ENCODE measurements at places on chromosomes 13 and 19.

GRCh38 chr13:24184265-24184841, 23.8 kb downstream of the SPATA13 start:
- no peak for DNase-seq

DNA sequence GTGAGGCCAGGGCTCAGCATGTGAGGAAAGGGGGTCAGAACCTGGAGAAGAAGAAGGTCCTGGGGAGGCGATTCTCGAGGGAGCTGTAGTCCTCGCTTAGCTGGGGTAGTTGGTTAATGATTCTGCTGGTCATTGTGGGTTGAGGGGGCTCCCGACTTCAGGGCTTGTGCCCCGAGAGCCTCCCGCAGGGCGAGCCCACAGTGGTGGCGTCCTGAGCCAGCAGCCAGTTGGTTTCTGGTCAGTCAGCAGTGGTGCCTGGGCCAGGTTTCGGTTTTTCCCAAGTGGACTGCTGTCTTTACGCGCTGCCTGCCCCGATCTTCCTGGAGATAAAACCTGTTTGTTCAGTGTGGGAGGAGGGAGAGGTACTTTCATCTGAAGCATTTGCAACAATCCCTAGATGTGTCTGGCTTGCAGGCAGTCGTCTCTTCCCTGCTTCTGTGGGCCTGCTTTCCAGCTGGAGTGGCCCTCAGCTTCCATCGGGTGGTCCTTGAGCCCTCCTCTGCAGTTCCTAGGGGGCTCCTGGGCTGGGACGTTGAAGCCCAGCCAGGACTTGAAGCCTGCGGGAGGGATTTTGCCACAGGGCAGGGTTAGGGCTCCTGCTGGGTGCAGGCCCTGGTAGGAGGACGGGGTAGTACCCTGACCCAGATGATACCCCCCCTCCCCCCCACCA, 3.2 kb downstream of the PTBP1 start:
- peak; percentile 17 for DNase-seq

GRCh38 chr19:10701955-10702525, 801 bp downstream of the QTRT1 start:
- no peak for DNase-seq

DNA sequence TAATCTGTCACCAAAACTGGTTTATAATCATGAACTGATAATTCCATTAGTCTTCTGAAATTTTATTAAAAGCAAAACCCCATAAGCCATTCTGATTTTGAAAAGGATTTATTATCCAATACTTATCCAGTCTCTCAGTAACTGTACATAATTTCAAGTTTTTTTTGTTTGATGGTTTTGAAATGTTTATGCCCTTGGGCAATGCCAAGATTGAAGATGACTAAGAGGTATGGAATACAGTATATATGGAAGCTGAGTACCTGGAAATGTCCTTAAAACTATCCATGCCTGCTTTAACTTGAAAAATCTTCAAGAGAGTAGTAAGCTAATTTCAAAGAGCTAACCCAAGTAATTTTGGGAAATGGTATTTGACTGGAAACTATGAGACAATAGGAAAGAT, 1.8 kb upstream of the NEK5 start:
- no peak for DNase-seq

DNA sequence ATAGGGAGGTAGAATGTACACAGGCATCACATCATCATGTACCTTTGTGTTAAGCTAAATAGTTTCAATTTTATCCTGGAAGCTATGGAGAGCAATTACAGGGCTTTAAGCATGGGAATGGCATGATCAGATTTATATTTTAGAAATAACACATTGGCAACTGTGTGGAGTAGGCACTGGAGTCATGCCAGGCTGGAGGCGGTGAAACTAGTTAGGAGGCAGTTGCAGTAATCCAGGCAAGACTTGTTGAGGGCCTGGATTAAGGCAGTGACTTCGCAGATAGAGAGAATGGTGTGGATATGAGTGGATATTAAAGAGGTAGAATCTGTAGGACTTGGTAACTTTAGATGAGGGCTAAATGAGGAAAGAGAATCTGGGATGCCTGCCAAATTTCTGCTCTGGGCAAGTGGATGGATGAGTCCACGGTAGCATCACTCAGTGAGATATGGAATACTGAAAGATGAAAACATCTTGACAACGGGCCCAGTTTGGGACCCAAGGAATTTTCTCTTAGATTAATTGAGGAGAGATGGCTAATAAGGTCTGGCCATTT, 506.2 kb downstream of the FGF9 start:
- DNase-seq = no peak

DNA sequence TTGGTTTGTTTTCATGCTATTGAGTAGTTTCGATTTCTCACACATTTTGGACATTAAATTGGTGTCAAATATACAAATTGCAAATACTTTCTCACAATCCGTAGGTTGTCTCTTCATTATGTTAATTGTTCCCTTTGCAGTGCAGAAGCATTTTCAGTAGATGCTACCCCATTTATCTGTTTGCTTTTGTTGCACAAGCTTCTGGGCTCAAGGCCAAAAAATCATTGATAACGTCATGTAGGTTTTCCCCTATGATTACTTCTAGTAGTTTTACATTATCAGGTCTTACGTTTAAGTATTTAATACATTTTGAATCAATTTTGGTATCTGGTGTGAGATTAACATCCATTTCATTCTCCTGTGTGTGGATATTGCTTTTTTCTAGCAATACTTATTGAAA, 14.0 kb upstream of the ZNF347 start:
- no peak for DNase-seq

DNA sequence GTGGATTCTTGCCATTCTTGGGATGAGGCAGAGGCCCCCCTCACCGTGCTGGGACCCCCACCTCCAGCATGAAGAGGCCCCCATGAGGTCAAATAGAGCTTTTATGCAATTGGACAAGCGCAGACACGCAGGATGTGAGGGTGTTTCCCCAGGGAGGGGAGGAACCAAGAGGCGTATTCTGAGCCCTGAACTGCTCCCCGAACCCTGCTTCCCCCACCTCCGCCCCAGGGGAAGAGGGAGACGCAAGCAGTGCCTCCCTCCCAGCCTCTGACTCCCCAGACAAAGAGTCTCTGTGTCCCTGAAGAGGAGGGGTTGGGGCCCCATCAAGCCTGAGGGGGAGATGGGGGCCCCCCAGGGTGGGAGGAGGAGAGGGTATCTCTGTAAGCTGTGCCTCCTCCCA, 1.3 kb upstream of the RDH8 start:
- no peak for DNase-seq

DNA sequence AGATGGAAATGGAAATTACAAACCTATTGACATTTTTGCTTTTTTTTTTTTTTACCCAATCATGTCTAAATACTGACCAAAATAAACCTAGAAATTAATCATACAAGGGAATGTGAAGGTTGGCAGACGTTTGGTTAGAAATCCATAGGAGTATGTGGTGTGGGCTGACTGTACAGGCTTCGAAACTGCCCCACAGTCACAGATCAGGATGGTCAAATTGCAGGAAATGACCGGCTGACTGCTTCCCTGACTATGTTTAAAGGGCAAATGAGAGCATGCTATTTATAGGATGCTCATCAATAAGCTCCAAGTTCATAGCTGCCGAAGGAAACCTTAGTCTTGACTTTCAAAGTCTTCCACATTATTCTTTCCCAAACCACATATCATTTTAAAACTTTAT, 118.4 kb downstream of the COG6 start:
- no peak for DNase-seq

GRCh38 chr13:58119351-58119750, 487.8 kb downstream of the PCDH17 start:
- DNase-seq = no peak

DNA sequence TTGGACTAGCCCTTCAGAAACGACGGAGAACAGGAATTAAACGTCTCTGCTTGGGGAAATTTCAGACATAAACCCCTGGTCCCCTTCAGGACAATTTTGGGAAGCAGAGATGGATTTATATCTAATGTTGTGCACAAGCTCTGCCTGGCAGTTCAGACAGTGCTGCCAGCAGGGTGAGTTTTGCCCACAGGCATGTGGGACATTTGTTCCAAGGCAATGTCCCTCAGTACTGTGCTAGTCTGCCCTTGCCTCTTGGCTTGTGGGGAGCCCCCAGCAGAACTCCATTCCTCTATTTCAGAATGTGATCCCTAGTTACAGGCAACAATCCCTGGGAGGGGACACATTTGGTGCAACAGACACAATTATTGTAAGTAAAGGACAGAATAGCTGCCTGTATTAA, 76.5 kb upstream of the GPR12 start:
- DNase-seq = no peak

DNA sequence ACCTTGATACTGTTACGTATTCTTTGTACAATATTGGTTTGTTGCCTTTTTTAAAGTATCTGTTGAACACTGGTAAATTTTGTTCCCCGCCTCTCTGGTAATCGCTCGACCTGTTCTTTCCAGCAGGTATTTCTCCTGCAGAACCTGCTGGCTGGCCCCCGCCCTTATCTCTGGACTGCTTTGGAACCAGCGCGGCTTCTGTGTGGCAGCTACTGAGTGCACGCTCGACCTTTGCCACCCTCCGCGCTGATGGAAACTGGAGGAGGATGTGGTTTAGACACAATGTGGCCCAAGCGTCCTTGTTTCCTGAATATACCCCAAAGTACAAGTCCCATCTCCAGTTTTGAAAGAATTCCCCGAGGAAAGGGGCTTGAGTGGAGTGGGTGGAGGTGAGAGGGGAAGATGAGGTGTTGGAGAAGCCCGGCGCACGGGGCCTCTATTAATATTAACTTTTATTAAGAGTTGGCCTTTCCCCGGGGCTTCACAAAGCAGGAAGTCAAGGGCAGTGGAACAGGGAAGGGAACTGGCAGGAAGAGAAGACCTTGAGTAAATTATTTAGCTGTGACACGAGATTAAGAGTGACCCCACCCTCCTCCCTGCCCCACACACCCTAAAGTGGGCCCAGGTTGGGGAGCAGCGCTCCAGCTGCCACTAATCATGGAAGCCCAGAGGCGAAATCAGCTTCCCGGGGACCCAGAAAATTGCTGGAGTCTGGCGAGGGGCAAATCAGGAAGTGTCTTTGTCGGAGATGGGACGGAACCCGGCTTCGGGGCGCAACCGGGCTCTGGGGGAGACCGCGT, 16.0 kb downstream of the CDX2 start:
- DNase-seq = no peak

DNA sequence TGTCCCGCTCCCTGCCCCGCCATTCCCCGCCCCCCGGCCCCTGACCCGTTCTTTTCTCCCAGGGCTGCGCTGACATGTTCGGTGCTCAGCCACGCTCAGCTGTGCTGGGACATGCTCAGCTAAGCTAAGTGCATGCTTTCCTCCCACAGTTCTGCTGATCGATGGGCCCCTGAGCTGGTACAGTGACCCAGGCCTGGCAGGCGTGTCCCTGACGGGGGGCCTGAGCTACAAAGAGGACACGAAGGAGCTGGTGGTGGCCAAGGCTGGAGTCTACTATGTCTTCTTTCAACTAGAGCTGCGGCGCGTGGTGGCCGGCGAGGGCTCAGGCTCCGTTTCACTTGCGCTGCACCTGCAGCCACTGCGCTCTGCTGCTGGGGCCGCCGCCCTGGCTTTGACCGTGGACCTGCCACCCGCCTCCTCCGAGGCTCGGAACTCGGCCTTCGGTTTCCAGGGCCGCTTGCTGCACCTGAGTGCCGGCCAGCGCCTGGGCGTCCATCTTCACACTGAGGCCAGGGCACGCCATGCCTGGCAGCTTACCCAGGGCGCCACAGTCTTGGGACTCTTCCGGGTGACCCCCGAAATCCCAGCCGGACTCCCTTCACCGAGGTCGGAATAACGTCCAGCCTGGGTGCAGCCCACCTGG, 3.7 kb downstream of the TNFSF9 start:
- no peak for DNase-seq

DNA sequence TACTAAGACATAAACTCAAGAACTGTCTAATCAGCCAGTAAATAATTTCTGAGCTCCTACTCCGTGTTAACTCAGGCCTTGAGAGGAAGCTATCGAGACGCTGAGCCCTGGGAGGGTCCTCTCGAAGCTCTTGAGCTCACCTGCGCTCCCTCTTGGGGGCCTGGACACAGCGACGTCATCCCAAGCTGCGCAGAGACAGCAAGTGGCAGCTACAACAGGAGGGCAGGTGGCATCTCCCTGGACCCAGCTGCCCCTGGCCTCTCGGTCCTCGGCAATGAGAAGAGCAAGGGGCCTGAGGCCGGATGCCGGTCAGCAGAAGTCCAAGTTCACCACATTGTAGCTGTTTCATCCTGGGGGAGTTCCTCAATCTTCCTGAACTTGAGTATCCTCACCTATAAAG, 30.5 kb upstream of the TUBGCP3 start:
- no peak for DNase-seq

DNA sequence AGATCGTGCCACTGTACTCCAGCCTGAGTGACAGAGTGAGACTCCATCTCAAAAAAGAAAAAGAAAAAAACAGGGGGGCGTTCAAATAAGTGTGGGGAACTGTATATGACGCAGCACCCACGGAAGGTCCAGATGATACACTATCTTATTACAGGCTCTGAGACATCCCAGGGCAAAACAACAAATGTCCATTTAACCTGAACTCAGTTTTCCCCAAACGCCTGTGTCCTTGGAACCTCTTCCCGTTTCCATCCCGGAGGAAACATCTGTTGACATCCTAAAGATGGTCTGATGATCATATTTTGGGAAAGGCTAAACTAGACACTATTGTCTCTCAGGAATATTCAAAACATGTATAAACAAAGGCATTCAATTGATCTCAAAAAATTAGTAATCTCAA, 72.4 kb downstream of the COL4A1 start:
- DNase-seq = no peak
